ENCODE measurements at places on chromosomes 3 and 15. TPM values are rescaled to one million over a fixed set of nuclear protein-coding genes. Genes with fewer than 3 reads are reported as not detected.

The EXD1 gene
- total RNA-seq: not detected

The SMAD3 gene
- 96.3 TPM for total RNA-seq

The LRRC2 gene
- 10.1 TPM for total RNA-seq

The CAPN3 gene
- total RNA-seq: 2.5 TPM

The CPNE9 gene
- not detected for total RNA-seq

The PCOLCE2 gene
- total RNA-seq: 31.6 TPM

The LYZL4 gene
- not detected for total RNA-seq

The ASB14 gene
- total RNA-seq: not detected

The FOXB1 gene
- not detected for total RNA-seq

The FETUB gene
- not detected for total RNA-seq

The TICRR gene
- 0.33 TPM for total RNA-seq

The LMCD1 gene
- 22.4 TPM for total RNA-seq

The TERC gene
- 124 TPM for total RNA-seq

The SOX2 gene
- not detected for total RNA-seq
